T-helper 2 cell treated with Interferon-gamma antibody and Interleukin-4, amounts not matched to agents 100 ng/mL and 5 ng/mL, for 36 hours (primary cell): ENCODE measurements at places on chromosomes 16 and 17. TPM values are rescaled to one million over a fixed set of nuclear protein-coding genes. Genes with fewer than 3 reads are reported as not detected.

HOXB7 gene
- total RNA-seq = 0.34 and 0.73 TPM in 2 replicates

TMEM114 gene
- total RNA-seq = not detected in 2 replicates

DERL2 gene
- 78.3 and 86.4 TPM in 2 replicates for total RNA-seq

NRN1L gene
- 0.61 and 0.84 TPM in 2 replicates for total RNA-seq

GNG13 gene
- total RNA-seq = not detected in 2 replicates

SMIM36 gene
- not detected in 2 replicates for total RNA-seq

DNAAF8 gene
- 0.11 and 0.25 TPM in 2 replicates for total RNA-seq

TNK1 gene
- 1.2 and 1.4 TPM in 2 replicates for total RNA-seq

PVALEF gene
- total RNA-seq = not detected in 2 replicates

USP43 gene
- total RNA-seq = 0.14 TPM in 1 of 2 replicates, not detected in the other

TPSAB1 gene
- not detected in 2 replicates for total RNA-seq

CCDC92B gene
- 0.11 and 0.18 TPM in 2 replicates for total RNA-seq

EPX gene
- total RNA-seq = not detected in 2 replicates

TERB1 gene
- total RNA-seq = 0.11 and 0.25 TPM in 2 replicates

CCL2 gene
- total RNA-seq = not detected in 2 replicates

KCNH4 gene
- 0.11 and 0.16 TPM in 2 replicates for total RNA-seq

CAPNS2 gene
- total RNA-seq = 0.25 and 0.27 TPM in 2 replicates

CRYM gene
- not detected in 2 replicates for total RNA-seq

EVI2B gene
- 63.9 and 65.2 TPM in 2 replicates for total RNA-seq
